ENCODE measurements at places on chromosomes 5 and 9. TPM values are rescaled to one million over a fixed set of nuclear protein-coding genes. Genes with fewer than 3 reads are reported as not detected.

SWI5 gene
- total RNA-seq, result 35.7 TPM

RAB24 gene
- 29.6 TPM for total RNA-seq

GRCh38 chr9:72440378-72440777 is 75.4 kb upstream of the ZFAND5 start:
- DNase-seq, result no peak

- no peak for DNase-seq
Measured at GRCh38 chr9:19583890-19584289, 175.1 kb downstream of the ACER2 start.

DNA sequence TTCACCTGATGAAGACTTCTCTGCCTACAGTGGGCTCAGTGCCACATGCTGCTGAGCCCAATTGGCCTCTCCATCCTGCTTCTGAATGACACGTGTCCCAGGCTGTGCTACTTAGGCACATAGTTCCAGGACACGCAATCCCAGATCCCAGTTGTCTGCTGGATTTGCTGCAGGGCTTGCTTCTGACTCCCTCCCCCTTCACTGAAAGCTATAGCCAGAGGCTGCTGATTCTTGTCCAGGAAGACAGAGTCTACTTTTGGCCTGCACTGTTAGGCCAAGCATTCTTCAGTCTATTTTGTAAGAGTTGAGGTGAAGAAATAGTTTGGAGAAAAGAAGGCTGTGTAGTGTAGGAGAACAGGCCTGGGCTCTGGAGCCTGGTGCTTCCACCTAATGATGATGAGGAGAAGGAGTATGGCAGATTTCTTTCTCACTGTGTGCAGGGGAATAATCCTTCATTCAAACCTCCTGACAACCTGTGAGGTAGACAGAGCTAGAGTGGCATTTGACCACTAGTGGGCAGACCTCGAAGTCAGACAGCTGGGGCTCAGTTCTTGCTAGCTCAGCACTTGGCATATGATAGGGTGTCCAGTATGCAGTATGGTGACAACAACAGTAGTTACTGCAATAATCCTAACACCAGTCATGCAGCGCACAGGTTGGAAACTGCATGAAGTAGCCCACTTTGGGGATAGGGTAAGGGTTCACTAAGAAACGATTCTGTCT is 19.5 kb upstream of the ASPN start:
- peak; percentile 88 for DNase-seq

DNA sequence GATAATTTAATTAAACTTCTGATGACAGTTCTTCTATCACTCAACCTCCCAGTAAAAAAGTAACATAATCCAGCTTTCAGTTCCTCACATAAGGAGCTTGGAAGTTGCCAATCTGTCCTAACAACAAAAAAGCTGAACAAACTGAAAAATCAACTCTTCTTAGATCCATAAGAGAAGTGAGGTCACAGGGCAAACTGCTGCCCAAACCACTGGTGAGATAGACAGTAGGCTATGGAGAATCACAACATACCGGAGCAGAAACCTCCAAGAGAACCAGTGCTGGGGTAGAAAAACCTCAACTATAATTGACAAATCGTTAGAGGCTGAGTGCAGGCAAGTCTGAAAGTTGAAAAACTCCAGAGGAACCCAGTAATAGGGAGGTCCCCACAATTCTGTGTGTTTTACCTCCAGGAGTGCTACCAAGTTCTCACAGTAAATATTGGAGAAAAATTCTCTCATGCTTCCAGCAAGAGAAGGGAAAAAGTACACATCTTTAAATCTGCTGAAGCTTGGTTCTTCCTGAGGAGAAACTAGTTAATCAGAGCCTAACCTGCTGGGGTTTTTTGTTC is 300.0 kb downstream of the PDE4D start:
- no peak for DNase-seq

DNA sequence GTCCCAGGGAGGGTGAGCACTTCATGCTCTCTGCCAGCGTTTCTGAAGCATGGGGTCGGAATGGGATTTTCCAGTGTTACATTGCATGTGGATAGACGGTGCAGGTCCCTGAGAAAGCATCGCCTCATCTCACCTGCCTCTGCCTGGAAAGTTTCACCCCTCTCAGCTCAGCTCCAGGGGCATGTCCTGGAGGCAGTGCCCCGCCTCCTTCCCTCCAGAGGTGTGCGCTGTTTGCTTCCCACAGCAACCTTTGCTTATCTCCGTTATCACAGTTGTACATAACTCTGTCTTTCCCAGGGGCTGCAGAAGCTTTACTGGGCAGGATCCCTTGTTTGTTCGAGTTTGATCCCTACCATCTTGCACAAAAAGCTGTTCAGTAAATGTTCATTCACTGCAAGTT is 10.7 kb upstream of the CREBRF start:
- DNase-seq, result no peak
